ENCODE measurements at places on chromosomes 7 and 10.

- no peak for DNase-seq
Observed at GRCh38 chr10:131427281-131427680, 115.8 kb upstream of the TCERG1L start.

GRCh38 chr7:36285276-36285675 lies 104.4 kb upstream of the ANLN start:
- no peak for DNase-seq

- DNase-seq: no peak
Observed at GRCh38 chr10:118843647-118844265, 89.0 kb upstream of the CACUL1 start.

DNA sequence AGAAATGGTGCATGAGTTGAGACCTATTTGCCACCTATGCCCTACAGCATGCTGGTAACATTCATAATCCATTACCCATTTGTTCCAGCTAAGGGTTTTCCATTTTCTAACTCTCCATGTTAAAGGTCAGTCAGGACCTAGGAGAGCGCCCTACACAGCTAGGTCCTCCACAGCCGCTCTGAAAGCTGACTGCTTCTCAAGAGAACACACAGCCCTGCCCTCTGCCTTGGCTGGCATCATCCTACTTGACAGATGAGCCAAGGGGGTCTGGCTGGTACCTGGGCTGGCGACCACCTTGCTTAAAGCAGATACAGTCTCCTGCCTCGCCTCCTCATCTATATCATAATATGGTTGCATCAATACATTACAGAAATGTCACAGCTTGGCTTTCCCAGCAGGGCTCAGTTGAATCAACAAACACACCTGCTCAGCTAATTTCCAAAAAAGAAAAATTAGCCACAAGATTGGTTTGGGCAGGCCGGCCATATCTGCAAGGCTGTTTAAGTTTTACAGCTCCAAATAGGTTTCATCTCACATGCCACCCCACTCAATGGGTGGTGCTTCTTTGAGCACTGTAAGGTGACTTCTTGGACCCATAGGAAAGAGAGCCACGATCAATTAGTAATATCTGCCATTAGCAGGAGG lies 17.3 kb downstream of the TLL2 start:
- DNase-seq: no peak
